ENCODE measurements at places on chromosomes 2 and 18. TPM values are rescaled to one million over a fixed set of nuclear protein-coding genes. Genes with fewer than 3 reads are reported as not detected.

CPLX4 gene
- not detected for total RNA-seq

GRCh38 chr2:25324905-25325592 lies 16.7 kb downstream of the DNMT3A start:
- DNase-seq: no peak

DNA sequence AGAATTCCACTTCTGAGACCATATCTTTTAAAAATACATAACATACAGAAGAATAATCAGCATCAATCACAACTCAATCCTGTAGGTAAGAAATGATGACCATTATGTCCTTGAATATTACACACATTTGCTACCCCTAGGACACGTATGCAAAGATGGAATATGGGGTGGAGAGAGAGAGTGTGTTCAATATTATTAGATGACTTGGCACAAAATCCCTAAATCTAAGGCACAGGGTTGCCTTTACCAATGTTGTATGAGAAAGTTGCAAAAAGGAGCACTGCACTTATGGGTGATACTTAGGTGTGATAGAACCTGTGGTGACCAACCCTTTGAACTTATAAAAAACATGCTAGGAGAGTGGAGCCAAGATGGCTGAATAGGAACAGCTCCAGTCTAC lies 326.2 kb upstream of the FSHR start:
- no peak for DNase-seq

- peak; percentile 68 for DNase-seq
Measured at GRCh38 chr2:24409700-24410556, 49.6 kb upstream of the ITSN2 start.

DNA sequence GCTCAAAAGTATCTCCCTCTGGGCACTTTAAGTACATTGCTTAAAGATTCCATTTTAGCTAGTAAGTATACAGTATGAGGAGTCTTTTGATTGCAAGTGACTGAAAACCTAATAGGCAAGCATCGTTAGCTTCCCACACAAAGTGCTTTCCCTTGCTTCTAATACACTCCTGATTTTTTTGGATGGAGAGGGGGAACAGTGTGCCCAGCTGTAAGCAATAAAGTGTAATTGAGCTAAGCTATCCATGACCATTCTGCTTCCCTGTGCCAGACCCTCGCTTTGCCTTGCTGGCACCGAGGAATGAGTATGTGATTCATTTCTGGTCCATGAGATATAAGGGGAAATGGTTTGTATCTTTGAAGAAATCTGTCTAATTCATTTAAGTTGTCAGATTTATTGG lies 3.8 kb upstream of the ZNF24 start:
- DNase-seq: no peak

DNA sequence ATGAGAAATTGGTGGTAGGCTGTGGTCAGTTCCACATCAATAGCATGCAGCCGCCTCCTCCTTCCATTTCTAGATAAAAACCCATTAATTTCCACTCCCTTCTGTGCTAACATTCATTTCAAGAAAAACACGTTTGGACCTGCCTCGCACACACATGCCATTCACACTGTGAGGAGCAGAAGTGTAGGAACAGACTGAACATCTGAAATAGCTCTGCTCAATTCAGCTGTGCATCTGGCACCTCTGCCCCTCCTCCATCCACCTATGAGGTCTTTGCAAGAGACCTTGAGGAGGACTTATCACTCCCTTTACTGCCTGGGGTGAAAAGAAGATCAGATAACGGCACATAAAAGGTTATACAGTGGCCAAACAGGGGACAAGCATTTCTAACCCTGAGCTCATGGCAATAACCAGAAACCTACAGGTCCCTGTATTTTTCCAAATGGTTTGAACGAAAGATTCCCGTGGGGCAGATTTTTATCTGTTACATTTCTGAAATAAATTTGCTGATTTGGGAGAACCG lies 30.8 kb upstream of the LRP2 start:
- no peak for DNase-seq

All from dermis microvascular lymphatic vessel endothelial cell (primary cell).